ENCODE measurements at places on chromosomes 16 and 17. TPM values are rescaled to one million over a fixed set of nuclear protein-coding genes. Genes with fewer than 3 reads are reported as not detected.
A peak's percentile ranks its signal among the peaks of the same experiment; 100 is the strongest.

DNA sequence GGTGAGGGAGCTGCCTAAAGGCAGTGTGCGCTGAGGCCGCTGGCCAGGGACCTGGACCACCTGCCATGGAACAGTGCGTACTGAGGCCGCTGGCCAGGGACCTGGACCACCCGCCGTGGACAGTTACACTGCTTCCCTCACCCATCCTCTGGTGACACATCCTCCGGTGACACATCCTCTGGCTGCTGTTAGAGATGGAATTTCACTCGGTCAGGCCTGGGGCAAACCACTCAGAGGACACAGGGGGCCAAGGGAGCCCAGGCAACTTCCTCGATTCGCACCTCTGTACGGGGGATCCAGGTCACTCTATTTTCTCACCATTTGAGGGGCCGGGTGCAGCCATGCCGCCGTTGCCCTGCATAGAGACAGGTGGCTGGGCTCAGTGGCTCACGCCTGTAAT, 32.4 kb upstream of the RPTOR start:
- no peak for DNase-seq

DNA sequence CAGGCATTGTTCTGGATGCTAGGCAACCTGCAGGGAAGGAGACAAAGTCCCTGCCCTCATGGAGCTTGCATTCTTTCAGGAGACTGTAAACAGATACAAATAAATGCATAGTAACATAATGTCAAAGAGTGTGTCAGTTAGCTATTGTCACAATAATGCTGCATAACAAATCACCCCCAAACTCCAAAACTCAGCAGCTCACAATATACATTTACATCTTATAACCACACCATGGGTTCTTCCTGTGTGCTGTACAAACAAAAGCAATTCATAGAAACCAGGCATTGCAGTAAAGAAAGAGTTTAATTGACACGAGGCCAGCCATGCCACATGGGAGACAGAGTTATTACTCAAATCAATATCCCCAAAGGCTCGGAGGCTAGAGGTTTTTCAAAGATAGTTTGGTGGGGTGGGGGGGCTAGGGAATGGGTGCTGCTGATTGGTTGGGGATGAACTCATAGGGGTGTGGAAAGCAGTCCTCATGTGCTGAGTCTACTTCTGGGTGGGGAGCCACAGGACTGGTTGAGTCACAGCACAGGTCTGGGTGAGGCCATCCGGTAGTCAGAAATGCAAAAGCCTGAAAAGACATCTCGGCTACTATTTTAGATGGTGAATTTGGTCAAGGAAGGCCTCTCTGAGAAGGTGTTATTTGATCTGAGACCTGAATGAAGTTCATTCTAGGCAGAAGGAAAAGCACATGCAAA, 79.0 kb downstream of the GPRC5B start:
- no peak for DNase-seq

DNA sequence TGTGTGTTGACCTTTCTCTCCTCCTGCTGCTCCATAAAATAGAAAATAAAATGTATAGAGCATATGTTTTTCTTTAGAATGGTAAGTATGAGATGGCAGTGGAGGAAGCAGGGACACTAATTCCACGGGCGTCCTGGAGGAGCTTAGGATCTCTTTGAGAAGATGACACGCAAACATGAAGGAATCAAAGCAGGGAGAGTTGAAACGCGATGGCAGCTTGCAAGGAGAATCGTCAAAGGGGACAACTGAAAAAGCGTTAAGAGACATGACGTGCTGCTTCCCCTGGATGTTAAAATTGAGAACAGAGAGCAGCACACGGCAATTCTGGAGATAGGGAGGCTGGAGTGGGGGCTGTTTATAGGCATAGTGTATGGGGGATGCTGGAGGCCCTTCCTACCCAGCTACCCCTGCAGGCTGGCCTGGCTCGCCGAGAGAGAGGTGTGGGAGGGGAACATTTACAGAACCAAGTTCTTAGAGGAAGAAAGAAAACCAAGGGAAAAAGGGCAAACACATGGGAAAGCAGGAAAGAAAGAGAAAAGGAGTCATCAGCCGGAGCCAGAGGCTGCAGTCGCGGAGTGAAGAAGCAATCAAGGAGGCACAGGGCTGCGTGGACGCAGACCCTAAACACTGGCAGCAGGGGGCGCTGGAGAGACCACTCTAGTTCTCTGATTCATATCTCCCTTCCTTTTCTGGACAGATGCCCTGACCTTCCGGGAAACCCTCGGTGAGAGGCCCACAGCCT, 55.8 kb downstream of the MYH13 start:
- peak; percentile 59 for DNase-seq

DNA sequence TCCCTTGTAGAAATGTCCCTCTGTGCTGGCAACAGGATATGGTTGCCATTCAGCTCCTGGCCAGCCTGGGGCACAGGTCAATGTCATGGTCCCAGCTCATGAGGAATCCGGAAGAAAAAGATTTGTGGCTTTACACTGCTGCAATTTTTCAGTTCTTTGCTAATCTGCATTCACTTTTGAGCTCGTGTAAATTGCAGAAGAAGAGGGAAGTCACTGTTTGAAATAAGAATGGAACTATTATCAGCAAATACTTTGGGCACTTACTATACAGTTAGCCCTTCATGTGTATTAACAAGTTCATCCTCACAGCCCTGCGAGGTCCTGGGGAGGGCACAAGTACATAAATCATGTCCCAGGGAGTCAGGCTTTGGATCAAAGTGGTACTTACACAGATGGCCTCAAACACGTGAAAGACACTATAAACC, 14.2 kb downstream of the SLC47A2 start:
- DNase-seq: no peak

The GLIS2 gene
- 21.2 TPM for polyA plus RNA-seq

DNA sequence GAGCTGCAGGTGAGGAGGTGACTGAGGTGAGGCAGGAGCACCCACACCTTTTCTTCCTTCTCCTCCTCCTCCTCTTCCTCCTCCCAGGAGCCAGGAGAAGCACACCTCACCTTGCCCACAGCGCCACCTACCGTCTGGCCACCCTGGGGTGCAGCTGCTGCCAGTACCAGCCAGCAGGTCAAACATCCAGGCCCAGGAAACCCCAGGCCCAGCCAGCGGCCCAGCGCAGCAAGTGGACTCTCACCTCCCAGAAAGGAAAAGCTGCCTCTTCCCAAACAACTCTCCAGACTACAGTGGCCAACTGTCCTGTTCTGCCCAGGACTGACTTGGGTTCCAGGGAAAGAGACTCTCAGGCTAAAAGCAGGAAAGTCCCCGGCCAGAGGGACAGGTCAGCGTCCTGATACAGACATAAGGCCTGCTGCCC, 22.7 kb downstream of the PEMT start:
- DNase-seq: no peak

DNA sequence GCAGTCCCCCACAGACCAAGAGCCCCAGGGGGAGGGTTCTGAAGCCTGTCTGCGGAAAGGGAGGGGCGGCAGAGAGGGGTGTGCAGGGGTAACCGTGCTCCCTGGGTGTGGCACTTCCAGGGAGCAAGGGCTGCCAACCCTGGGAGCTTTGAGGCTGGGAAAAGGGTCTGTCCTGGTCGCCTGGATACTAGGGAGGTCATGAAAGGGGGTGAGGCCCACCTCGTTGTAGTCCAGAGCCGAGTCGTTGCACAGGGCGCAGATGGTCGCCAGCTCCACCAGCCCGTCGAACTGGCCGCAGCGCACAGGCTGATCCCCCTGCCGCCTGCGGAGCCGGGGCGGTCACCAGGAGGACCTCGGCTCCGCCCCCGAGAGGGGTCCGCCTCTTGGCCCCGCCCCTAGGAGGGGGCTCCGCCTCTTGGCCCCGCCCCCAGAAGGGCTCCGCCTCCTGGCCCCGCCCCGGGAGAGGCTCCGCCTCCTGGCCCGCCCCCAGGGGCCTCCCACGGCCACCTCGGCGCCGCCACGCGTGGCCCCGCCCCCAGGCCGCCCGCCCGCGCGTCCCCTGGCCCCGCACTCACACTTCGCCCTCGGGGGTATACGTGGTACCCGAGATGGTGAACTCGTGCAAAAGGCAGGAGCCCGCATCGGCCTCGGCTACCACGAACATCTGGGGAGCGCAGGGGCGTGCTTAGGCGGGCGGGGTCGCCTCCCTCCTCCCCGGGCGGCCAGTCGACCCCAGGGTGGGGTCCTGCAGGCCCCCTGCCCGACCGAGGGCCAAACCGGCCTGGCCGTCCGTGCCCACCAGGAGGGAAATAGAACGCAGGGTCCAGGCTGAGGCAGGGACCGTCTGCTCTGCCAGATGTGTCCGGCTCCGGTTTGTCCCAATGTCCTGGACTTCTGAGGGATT, 19.5 kb downstream of the ATP2A3 start:
- DNase-seq: peak; percentile 58

DNA sequence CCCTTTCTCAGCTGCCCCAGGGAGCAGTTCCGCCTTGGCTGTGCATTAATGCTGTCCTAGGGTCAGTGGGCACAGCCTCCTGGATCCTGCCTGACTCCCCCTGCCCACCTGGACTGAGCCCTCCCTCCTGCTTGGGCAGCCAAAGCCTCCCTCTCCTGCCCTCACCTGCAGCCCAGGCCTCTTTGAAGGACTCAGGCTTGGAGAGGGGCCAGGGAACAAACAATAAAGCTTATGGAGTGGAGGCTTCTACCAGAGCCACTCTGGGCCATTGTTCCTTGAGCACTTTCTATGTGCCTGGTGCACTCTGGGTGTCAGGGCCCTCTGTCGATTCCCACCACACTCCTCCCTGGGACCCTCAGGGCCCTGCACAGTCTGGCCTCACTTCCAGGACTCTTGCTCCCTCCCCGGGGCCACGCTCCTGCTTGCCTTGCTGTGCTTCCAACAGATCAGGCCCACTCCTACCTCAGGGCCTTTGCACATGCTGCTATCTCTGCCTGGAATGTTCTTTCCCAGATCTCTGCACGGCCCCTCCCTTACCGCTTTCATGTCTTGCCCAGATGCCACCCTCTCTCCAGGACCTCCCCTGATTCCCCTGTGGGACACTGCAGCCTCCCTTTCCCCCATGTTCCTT, 5.0 kb downstream of the KCNJ12 start:
- no peak for DNase-seq

- DNase-seq: no peak
These were observed 2.9 kb upstream of the KRT16 start for GRCh38 chr17:41615454-41615853.

The CASKIN2 gene
- 18.7 TPM for polyA plus RNA-seq

- no peak for DNase-seq
These were observed 17.7 kb downstream of the EFCAB5 start for GRCh38 chr17:29958947-29959657.

DNA sequence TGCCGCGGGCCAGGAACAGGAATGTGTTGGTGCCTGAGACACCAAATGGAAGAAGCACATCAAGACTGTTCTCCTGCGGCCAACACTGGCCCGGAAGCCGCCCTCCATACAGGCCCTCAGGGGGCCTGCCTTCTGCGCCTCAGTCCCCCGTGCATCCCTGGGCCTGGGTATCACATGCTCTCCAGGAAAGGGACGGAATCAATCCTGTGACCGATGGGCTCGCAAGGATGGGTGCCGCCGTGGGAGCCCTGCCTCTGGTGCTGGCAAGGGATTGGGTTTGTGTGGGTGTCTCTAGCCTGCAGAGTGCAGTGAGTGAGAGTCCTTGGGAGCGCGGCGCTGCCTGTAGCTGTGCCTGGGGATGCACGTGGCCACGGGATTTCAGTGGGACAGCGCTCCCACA, 19.4 kb downstream of the CIBAR2 start:
- no peak for DNase-seq

- peak; percentile 69 for DNase-seq
These were observed 286.5 kb downstream of the HS3ST4 start for GRCh38 chr16:25978218-25978617.

The ELMO3 gene
- 0.86 TPM for polyA plus RNA-seq

DNA sequence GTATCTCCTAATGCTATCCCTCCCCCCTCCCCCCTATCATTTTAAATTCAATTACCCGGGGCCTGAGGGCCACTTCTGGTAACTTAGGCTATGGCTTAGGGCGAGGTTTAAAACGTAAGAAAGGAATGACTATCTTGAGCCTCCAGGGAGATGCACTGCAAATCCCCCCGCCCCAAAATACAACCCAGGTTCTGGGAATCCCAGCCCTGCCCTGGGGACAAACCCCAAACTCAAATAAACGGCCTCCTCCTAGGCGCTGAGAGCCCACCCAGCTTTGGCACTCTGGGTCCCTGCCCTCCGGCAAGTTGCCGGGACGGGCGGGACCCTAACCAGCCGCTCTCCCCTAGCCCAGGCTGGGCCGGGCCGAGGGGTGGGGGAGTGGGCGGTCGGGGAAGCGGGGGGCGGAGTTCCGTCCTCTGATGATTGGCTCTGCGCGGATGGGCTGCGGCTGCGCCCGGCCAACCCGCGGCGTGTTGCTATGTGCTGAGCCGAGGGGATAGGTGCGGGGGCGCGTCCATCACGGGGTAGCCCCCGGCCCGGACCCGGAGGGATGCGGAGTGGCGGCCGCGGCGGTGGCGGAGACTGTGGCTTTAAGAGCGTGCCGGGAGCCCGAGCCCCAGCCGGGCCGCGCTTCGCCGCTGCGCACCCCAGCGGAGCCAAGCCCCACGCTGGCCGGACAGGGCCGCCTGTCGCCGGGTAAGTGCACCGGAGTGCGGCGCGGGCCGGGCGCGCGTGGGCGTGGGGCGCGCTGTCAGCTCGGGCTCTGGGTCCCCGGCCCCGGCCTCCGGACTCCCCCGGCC, at the start of gene YPEL2:
YPEL2 (plus strand) TSS at position 527 of the 800 bp plus-strand sequence. CDS start 21,755 bp downstream, outside the sequence.
- DNase-seq: peak; percentile 96

DNA sequence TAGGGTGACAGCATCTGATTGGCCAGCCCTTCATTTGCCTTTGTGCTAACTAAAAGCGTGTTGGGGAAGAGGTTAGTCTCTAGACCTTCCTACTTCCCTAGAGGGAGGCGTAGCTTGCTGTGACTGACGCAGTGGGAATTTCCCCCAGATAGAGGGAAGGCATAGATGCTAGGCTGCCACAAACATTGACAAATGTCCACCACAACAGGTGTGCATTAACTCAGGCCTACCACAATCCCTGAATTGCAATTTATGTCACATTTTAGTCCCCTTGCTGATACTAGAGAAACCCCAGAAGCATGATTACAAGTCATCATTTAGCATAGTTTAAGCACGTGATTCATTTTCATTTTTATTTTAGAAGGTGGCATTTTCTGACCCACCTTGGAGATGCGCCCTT, 76.3 kb upstream of the WSB1 start:
- DNase-seq: no peak

The DUSP3 gene
- 62.7 TPM for polyA plus RNA-seq

- no peak for DNase-seq
These were observed 154.9 kb downstream of the AXIN2 start for GRCh38 chr17:65406552-65406951.

The ASGR1 gene
- polyA plus RNA-seq: 6.5 TPM

Measured in muscle of back (tissue), 13 donors.